ENCODE measurements at places on chromosomes 6 and 20. TPM values are rescaled to one million over a fixed set of nuclear protein-coding genes. Genes with fewer than 3 reads are reported as not detected.

DNA sequence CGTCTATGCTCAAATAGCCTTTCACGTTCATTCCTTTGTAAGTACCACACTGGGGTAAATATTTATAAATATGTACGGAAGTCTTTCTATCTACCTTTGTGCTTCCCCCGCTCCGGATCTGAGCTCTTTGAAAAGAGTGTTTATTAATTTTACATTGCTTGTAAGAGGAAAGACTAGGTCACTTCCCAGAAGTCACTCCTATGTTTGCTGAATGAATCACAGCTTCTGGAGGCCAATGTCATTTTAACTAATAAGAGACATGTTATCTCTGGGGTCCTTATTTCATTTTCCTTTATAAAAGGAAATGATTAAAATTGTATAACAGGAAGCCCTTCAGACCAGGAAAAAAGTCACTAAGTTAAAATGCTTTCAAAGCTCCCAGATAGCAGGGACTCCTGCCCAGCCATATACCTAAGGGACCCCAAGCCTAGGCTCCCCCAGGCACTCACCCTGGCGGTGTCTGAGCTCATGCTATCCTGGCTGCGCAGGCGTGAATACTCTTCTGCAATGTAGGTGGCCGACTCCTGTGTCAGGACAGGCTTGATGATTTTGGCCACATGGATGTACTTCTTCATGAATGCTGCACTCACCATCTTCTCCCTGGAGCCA is 12.6 kb downstream of the MCM3 start:
- DNase-seq, result no peak

GRCh38 chr6:42963855-42964605 is 3.5 kb downstream of the GNMT start:
- DNase-seq, result peak; percentile 52

Gene SDCBP2
- 3.2 TPM for total RNA-seq

DNA sequence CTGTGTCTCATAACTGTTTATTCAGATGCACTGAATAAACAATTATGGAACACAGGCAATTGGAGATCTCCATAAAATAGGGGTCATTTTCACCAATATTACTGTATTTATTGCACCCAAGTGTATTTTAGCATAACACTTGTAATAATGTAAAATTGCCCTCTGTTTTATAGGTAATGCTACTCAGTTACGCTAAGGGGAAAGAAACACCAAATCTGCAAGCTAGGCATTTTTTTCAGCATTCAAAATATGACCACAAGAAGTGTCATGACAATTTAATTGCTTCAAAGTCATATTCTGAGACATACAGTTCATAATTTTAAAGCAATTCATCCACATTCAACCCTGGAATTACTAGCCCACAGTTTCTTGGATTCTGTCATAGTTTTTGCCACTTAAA is 643.2 kb upstream of the NOX3 start:
- DNase-seq, result no peak

Gene PPP1R16B
- total RNA-seq, result 119 TPM

DNA sequence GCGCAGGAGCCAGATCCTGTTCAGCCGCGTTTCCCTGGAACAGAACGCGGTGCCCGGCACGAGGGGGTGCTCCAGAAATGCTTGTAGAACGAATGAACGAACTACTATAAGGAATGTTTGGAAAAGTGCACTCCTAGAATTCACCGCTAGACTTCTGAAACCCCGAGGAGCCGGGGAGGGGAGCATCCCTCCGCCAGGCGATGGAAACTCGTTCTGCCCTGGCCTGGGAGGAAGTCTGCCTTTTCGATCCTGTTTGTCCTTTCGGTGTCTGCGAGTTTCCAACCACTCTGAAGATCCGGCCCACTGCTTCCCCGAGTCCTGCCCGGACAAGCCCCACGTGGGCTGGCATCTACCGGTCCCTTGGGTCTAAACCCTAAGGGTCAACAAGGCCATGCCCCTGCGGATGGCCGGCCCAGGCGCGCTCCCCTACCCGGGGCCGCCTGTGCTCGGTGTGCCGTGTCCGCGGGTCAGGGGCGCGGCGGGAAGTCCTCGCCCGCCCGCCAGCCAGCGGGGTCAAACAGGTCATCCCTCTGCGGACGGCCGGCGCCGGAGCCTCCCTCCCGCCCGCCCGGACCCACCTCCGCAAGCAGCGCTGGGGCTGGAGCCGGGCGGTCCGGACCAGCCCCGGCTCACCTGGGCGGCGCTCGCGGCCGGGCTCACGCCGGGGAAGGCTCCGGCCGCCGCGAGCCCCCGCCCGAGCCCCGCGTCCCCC is 526 bp downstream of the SULF2 start:
- DNase-seq, result no peak

- no peak for DNase-seq
Observed at GRCh38 chr20:37362231-37362792, 16.4 kb downstream of the SRC start.

Gene BTBD9
- 16.1 TPM for total RNA-seq

DNA sequence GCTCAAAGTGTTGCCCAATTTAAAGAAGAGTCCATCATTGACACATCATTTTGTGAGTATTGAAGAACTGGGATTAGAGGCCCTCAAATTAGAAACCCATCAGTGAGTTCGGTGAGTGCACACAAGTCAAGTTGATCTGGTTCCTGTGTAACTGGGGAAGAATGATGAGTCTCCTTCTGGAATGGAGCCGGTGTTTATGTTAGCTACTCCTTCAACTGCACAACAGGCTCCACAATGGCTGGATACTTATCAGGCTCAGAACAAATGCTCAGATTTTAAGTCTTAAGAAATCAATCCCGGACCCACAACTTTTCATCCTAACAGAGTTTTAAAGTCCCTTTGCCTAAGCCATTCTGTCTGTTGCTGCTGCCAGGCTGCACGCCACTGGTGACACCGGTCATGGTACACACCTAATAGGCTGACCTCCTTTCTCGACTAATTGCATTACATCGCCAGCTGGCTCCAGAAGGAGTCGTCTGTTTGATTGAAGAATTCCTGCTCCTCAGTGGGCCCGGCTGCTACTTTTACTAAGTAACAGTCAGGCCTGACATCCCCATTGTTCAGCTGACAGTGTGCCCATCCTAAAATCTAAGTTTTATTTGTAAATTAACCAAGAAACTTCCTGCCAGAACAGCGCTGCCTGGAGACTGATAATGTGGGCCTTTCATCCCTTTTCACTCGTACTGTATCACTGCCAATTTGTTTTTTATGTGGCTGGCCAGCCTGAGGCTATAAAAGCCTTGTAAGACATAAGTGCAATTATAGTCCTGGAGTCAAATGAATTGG is 130.4 kb downstream of the INSM1 start:
- DNase-seq, result no peak

GRCh38 chr6:54646069-54646950 is 200.3 kb upstream of the FAM83B start:
- no peak for DNase-seq

DNA sequence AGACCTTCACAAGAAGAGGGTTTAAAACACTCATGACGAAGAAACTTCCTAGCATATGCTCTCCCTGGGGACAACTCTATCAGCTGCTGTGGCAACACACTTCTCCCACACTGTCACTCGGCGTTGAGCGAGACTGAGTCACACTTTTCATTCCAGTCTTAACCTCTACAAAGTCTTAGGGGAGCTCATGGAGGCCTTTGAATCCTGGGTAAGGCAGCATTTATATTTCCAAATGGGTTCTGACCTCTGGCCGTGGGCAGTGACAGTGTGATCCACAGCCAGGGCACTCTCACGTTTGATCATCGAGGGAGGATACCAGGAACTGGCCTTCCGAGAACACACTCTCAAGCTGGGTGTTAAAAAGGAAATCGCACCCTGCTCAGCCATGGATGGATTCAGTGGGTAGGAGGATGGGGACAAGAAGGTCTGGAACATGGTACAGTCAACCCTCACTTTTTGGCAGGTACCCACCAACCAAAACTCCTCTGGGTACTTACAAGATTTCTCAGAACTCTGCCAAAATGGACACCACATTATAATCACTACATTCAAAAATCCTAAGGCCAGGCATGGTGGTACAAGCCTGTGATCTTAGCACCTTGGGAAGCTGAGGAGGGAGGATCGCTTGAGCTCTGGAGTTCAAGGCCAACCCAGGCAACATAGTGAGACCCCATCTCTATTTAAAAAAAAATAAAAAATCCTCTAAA is 19.6 kb downstream of the RRBP1 start:
- DNase-seq, result peak; percentile 32

Gene COX4I2
- total RNA-seq, result not detected

Gene PDYN
- not detected for total RNA-seq

- DNase-seq, result no peak
Observed at GRCh38 chr6:56899311-56899710, 55.6 kb upstream of the BEND6 start.

DNA sequence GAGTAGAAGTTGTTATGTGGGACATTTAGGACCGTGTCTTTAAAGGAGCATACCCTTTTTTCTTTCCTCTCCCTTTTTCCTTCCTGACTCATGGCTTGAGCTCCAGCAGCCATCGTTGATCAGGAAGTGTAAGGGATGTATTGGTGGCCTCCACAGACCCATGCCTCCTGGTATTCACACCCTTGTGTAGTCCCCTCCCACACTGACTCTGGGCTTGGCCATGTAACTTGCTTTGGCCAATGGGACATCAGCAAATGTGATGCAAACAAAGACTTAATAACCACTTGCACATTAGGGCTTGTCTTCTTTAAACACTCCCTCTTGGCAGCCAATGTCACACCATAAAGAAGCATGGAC is 18.9 kb upstream of the SLC13A3 start:
- no peak for DNase-seq

Gene GNRH2
- total RNA-seq, result 2.3 TPM

DNA sequence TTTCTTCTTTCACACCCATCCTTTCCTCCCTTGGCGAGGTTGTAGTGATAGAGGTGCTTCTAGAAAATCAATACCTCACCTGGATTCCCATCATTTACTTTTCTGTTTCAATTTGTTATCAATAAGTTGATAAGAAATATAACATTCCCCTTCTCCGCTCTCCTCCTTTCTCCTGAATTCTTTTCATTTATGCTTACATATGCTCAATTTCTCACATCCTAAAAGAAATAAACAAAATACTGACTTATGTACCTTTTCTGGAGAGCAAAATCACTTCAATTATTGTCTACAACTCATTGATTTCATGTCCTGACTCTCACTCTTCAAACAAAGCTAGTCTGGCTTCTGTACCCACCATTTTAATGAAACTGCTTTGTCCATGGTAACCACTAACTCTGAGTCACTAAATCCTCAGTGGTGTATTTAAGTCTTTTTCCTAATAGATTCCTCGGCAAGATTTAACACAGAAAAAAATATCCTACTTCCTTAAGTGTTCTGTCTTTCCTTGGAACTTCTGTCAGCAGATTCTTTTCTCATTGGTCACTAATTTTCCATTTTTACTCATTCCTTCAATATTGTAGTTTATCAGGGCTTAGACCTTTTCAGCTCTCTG is 289.6 kb downstream of the RFPL4B start:
- no peak for DNase-seq

Gene AARS2
- total RNA-seq, result 15.0 TPM

DNA sequence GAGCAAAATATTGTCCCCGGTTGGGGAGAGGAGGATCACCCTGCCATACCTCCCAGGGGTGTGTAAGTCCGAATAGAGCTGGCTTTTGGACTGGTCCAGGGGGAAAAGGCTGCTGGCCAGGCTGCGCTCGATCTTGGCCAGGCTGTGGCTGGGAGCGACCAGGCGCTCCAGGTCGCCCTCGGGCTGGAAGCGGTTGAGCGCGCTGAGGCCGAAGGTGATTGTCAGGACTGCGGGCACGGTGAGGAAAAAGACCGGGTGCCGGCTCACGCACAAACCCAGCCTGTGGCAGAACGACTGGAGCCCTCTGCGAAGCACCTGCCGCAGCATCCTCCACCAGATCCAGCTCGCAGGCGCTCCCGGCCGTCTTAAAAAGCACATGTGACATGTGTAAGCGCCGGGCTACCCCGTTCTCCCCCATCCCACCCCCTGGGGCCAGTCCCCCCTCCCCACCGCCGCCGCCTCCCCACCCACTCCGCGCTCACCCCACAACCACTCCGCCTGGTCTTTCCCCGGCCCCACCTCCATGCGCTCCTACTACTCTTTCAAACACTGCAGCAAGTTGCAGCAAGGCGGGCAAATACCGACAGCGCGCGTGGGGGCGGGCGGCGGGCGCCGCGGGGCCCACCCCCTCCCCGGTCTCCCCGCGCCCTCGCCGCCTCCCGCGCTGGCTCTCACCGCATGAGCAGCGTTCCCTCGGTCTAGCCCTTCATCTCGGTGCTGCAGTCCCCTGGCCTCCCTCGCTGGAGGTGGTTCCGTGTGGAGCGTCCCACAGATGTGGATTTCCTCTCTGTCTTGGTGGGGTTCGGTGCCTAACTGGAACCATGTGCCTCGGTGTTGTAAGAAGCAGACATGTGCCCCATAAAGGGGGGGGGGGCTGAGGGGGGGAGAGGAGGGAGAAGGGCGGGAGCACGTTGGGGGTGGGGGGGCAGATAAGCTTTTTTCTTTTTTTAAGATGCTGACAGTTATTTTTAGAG is 42.4 kb downstream of the PTCHD4 start:
- DNase-seq, result no peak

DNA sequence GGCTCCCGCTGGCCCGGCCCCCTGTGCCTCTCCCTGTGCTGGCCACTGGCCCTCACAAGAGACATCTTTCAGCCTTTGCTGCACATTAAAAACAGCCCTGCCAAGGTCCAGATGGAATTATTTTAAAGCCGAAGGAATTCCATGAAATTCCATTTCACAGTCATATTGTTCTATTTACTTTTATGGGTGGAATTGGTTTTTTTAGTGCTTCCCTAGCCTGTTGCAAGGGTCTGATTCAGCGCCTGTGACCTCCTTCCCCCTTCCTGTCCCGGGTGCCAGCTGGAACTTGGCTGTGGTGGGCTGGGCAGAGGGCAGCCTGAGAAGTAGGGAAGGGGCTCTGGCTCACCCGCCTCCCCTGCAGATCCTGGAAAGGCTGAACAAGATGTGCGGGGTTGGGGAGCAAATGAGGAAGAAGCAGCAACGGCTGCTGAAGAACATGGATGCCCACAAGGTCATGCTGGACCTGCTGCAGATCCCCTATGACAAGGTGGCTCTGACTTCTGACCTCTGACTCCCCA is 34.3 kb downstream of the UQCC2 start:
- no peak for DNase-seq

- no peak for DNase-seq
Observed at GRCh38 chr6:36317623-36318022, 19.1 kb downstream of the BNIP5 start.

- DNase-seq, result no peak
Observed at GRCh38 chr6:127877231-127877630, 23.6 kb downstream of the THEMIS start.

Gene HLA-DRB5
- total RNA-seq, result 14.0 TPM

DNA sequence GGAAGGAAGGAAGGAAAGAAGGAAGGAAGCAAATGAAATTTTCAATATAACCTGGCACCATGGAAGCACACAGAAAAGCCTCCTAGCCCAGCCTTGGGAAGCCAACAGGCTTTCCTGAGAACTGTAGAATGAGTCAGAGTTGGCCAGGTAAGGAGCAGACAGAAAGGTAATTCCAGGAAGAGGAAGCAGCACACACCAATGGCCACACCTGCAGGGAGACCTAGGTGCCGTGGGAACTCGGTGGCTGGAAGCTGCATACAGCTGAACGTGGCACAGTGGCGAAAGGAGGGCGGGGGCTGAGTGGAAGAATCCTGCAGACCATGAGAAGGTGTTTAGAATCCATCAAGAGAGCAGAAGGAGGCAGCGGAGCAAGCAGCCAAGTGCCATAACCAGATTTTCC is 224.8 kb upstream of the RREB1 start:
- no peak for DNase-seq

Gene ZBTB12
- total RNA-seq, result 0.98 TPM
